Non-pigmented ciliary epithelial cell (primary cell): ENCODE measurements at places on chromosomes 5 and 9.

- DNase-seq, result no peak
Measured at GRCh38 chr5:54194318-54194717, 116.1 kb downstream of the ARL15 start.

GRCh38 chr5:38758774-38759600 is 86.8 kb upstream of the OSMR start:
- DNase-seq, result no peak

GRCh38 chr5:109313127-109313526 is 96.6 kb downstream of the PJA2 start:
- no peak for DNase-seq

GRCh38 chr5:1806974-1807373 is 5.8 kb downstream of the NDUFS6 start:
- no peak for DNase-seq

- DNase-seq, result no peak
Measured at GRCh38 chr5:42870882-42871418, 59.3 kb upstream of the SELENOP start.
